Nucleus accumbens (tissue), 56 donors: ENCODE measurements at places on chromosomes 16 and 17.

DNA sequence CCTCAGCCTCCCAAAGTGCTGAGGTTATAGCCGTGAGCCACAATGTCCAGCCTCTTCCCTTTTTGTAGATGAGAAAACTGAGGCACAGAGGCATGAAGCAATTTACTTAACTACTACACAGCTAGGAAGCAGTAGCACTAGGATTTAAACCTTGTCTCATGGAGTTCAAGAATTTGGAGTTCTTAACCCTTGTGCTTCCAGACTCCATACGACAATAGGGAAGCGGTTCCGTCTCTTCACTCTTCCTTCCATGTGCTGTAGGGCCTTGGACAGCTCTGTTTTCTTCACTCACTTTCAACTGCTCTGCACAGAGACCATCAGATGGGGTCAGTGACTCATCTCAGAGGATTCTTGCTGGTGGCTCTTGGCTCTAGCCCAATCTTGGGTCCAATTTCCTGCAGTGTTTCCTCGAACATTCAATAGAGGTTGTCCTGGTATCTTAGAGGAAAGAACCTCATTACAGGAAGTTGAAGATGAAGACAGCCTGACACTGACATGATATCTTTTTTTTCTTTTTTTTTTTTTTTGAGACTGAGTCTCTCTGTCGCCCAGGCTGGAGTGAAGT, 19.3 kb downstream of the ITGAL start:
- no peak for DNase-seq

- DNase-seq, result no peak
These were observed 10.7 kb upstream of the USP10 start for GRCh38 chr16:84689111-84689510.

DNA sequence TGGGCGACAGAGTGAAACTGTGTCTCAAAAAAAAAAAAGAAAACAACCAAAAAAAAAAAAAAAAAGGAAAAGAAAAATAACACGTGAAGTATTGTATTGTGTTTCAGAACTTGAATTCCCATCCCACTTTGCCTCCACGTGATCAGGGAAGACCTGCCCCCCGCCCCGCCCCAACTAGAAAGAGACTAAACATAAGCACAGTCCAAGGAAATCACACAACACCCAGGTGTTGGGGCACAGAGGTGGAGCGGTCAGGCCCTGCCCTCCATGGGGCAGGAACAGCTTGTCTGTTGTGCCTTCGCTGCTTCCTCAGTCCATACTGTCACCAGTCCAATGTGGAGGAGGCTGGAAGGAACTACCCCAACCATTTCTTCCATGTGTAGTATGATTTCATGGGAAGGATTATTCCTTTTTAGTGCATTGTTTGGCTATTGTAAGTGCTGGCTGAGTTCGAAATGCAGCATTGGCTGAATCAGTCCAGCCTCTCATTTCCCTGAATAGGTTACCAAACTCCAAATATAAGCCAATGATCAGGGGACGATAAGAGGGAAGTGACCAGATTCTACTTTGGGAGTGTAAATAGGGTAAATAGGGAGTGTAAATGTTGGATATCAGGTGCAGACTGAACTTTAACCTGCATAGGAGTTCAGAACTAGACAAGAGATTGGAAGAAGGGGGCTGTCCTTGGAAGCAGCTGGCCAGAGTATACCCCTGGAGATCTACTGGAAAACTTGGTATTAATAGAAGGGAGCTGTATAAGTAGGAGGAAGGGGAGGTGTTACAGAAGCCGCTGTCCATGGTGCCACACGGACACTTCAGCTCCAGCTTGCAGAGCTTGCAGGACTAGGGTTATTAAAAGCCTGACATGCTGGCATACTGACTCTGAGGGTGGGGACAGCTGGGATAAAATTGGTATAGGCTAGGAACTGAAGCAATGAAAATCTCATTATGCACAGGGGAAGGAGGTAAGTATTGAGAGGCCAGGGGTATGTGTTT, 50.7 kb downstream of the TANGO6 start:
- DNase-seq, result no peak

DNA sequence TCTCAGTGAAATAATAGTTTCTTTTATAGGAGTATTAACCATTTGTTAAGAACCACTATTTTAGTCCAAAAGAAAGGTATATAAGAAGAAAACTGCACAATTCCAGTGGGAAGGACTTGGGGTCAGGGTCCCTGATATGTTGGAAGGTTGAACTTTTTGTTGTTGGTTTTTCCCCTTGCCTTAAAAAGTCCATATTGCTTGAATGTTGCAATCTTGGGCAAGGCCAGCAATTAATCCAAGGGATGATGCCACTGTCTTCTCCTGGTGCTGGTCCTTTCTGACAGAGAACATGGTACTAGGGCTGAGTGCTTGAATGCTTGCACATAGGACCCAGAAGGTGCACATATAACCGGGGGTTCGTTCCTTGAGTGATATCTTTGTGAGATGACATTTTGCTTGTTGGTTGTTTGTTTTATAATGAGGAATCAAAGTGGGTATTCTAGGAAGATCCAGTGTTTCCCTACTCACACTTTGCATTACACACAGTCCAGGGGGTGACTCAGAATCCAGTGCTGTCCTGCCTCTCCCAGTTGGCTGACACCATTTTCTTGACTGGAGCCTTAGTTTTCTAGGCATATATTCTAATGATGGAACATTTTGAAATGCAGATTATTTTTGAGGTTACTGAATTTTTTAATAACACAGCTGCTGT, 54.9 kb downstream of the SIAH1 start:
- DNase-seq, result no peak

DNA sequence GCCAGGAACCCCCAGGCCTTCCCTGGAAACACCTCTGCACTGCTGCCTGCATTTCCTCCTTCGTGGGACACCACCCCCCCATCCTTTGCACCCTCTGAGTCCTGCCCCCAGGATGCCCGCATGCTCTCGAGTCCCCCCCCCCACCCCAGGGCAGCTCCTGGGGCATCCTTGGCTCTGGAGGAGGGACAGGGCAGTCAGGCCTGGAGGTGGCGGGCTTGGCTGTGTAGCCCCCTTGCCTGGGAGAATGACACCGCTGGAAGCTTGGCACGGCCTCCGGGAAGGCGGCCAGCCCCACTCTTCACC, 98.9 kb upstream of the GSE1 start:
- DNase-seq, result no peak
